ENCODE measurements at places on chromosomes 6 and 20.

GRCh38 chr20:5787796-5788165, 37.6 kb downstream of the SHLD1 start:
- no peak for DNase-seq

- DNase-seq = no peak
These were observed 54.2 kb downstream of the TBC1D7 start for GRCh38 chr6:13273931-13274706.

DNA sequence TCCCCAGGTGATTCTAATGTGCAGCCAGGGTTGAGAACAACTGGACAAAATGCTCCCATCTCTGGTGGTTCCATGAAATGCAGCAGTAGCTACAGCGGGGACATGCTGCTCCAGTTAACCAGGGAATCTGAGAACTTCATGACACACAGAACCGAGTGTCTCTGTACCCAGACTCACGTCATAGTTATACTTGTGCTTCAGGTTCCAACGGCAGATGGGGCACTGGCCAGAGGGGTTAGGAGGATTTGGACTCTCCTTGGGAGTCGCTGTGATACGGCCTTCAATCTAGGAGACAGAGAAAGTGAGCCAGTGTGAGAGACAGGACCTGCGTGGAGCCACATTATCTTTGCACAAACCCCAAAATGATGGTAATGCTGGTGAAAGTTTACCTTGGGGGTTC, 9.2 kb downstream of the MRPS18A start:
- no peak for DNase-seq

- no peak for DNase-seq
These were observed 72.1 kb upstream of the EPB41L1 start for GRCh38 chr20:36082315-36082915.

DNA sequence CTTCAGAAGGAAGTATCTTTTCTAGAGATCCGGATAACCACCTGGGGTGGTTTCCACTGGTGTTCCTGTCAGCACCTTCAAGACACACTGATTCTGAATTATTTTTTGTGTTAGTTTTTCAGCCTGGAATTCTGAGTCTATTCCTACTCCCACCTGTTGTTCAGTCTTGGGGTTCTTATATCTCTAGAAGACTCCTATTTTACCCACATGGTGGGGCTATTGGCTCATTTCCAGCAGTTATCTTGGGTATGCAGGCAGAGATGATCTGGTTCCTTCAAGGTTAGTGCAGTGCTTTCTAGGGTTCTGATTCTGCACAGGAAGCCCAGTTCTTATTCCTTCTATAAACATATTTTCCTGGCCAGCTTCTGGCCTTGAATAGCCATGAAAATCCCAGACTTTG, 175.6 kb upstream of the PDE7B start:
- DNase-seq = no peak

GRCh38 chr6:13339863-13340630, 11.7 kb upstream of the TBC1D7 start:
- DNase-seq = no peak

DNA sequence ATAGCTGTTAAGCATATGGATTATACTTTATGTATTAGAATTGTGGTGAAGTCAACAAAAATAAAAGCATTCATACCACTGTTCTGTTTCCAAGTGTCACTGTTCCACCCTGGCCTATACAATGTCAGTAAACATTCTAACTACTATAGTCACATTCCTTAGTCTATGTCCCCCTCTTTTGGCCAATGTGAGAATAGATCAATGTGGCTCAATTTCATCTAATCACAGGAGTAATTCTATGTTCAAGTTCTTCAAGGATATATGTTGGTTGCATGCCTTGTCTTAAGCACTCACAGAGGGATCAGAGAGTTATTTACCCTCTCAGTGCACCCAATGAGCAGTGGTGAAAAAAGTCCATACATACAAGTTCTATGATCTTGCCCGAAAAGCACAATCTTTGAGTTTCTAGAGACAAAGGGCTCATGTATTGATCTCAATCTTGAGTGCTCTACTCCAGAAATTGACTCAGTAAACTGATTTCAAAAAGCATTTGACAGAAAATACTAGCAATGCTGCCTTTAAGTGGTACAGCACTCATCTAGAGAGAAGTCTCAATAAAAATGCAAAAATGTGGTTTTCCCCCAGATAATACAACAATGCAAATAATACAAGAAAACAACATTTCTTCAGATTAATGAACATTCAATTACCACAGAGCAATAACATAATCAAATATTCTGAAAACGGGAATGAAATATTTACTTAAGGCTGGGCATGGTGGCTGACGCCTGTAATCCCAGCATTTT, 16.5 kb downstream of the SMLR1 start:
- DNase-seq = peak; percentile 34

GRCh38 chr6:111254779-111255166, 167.5 kb downstream of the SLC16A10 start:
- DNase-seq = no peak

- no peak for DNase-seq
These were observed 6.0 kb downstream of the NUS1 start for GRCh38 chr6:117681162-117681741.

GRCh38 chr20:1300083-1300840, 28.7 kb downstream of the SDCBP2 start:
- no peak for DNase-seq

DNA sequence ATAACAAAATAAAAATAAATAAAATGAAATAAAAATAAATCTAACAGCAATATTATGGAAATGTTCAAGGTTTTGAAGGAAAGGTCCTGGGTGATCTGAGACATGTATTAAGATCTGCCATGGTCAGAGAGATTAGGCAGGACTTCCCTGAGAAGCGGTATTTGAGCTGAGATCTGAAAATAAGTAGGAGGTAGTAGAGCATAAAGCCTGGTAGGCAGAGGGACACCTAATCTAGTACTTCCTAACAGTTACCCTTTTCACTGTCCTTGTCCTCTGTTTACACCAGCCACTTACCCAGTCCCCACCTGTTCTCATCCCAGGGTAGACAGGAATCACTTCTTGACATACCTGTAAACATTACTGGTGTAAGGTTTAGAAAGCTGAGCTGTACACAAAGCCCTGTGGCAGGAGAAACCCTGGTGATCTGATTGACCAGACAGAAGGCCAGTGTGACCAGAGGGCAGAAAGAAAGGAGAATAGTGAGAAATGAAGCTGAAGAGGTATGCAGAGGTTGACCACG, 8.3 kb upstream of the ZNF318 start:
- no peak for DNase-seq

- DNase-seq = no peak
These were observed 719.5 kb upstream of the GJE1 start for GRCh38 chr6:141413196-141413595.

GRCh38 chr6:105794870-105795269, 291.3 kb upstream of the PRDM1 start:
- DNase-seq = no peak

DNA sequence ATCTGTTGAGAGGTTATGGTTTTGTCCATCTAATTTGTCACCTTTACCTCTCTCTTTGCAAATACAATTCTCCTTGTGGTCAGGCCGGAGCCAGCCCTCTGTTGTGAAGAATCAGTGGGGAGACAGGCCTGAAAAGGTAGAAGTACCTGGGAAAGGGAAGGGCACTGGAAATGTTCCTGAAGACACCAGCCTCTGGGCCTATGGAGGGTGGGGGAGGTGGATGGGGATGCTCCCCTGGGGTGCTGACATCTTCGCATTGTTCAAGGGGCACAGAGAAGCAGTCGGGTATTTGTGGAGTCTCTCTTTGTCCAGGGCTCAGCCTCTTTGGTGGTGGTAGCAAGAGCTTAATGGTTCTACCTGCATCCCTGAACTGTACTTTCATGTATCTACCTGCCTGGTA, 24.4 kb upstream of the AFDN start:
- DNase-seq = no peak

- no peak for DNase-seq
These were observed 918 bp downstream of the EIF6 start for GRCh38 chr20:35283441-35284266.

GRCh38 chr6:14417377-14417776, 299.8 kb downstream of the CD83 start:
- no peak for DNase-seq

DNA sequence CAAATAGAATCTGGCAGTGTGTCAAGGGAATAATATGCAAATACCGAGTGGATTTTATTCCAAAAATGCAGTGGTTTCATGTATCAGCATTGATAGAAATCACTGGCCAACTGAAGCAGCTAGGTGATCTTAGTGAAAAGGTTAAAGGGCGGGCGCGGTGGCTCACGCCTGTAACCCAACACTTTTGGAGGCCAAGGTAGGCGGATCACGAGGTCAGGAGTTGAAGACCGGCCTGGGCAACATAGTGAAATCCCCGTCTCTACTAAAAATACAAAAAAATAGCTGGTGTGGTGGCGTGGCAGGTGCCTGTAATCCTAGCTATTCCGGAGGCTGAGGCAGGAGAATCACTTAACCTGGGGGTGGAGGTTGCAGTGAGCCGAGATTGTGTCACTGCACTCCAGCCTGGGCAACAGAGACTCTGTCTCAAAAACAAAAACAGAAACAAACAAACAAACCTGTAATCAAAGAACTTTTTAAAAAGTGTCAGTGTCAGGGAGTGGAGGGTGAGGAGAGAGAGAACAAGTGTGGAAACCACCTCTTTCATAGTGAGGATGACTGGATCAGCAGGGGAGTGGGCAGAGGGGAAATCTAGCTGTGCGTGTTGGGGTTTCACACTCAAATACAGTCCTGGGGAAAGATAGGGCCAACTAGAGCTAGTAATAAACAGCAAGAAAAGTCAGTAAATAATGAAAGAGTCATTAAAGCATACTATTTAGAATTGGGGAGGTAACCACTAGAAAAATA, 57.1 kb downstream of the CDS2 start:
- no peak for DNase-seq

All from fibroblast of skin of left quadriceps (primary cell).